AML-193 (cell line): ENCODE measurements at places on chromosomes 2 and 18.

DNA sequence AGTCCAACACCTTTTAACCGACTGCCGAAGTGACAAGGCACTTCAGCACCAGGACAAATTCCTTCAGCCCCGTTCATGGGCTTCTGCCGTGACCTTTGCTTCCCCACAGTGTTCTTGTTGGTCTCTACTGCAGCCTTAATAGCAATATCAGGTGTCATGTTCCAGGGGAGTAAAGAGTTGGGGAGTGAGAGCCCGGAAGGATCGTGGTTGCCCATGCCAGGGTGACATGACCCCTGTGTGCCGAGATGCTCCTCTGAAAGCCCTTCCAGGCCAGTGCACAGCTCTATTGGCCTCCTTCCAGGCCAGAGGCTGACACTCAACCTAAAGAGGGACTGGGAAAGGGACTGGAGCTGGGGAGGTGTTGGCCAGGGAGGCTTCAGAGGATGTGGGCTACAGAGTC is 279.2 kb downstream of the CYRIA start:
- DNase-seq = no peak

DNA sequence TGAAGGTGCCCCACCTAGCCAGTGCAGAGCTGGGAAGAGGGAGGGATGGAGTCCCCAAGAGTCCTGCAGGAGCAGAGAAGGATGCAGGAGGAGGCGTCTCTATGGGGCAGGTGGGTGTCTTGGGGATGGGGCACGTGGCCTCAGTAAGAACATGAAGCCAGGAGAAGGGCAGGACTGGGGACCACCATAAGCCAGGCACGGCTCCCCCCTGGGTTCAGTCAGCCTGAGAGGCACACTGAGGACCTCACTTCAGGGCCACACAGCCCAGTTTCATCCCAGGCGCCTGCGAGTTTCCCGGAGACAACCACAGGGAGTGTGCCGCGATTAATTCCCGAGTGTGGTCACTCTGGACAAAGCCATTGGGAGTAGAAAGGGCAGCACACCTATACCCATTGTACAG is 120.3 kb downstream of the GYPC start:
- DNase-seq = no peak

GRCh38 chr2:14896330-14897030 is 264.0 kb downstream of the LRATD1 start:
- DNase-seq = no peak

GRCh38 chr2:219247678-219248642 is 2.7 kb downstream of the STK16 start:
- peak; percentile 49 for DNase-seq

- DNase-seq = no peak
Observed at GRCh38 chr18:13216711-13217465, 1.7 kb upstream of the LDLRAD4 start.

- no peak for DNase-seq
Observed at GRCh38 chr2:178157574-178157973, 36.7 kb upstream of the OSBPL6 start.

- DNase-seq = no peak
Observed at GRCh38 chr2:162164802-162165201, 12.8 kb upstream of the GCG start.

DNA sequence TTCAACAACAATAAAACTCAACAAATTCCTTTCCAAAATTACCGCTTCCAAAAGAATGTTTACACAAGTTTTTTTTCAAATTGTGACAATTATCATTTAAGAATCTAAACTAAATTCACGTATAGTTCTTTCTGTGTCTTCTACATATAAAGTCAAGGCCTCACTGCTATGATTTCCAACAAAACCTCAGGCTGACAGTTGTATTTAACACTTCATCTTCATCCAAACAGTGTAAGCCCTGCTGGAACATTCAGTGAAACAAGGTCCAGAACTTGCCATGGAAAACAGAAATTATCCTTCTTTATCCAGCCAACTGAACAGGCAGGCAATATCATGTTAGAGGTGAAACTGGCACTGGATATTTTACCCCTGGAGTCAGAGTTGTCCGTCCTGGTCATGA is 357.9 kb downstream of the PID1 start:
- no peak for DNase-seq

DNA sequence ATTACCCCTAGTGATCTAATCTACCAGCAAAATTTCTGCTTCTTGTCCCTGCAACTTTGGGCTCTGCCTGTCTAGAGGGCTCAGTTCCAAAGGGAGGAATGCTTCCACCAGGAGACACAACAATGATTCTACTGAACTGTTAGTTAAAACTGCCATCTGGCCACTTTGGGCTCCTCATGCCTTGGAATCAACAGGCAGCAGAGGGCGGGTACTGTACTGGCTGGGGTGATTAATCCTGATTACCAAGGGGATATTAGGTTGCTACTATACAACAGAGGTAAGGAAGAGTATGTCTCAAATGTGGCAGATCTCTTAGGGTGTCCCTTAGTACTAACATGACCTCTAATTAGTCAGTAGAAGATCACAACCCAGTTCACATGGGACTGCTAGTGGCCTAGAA is 21.4 kb downstream of the HADHA start:
- no peak for DNase-seq

- DNase-seq = no peak
Observed at GRCh38 chr2:48590017-48590416, 27.6 kb upstream of the GTF2A1L start.

GRCh38 chr2:197184959-197185586 is 125.5 kb downstream of the ANKRD44 start:
- DNase-seq = no peak

GRCh38 chr2:63434024-63435001 is 154.0 kb downstream of the WDPCP start:
- no peak for DNase-seq

- DNase-seq = no peak
Observed at GRCh38 chr2:128413014-128413717, 94.5 kb upstream of the HS6ST1 start.

GRCh38 chr2:79782576-79783452 is 270.0 kb downstream of the CTNNA2 start:
- no peak for DNase-seq

GRCh38 chr2:172100080-172100934 is 2.4 kb downstream of the DLX2 start:
- DNase-seq = no peak

- DNase-seq = no peak
Observed at GRCh38 chr2:126241411-126241810, 414.5 kb upstream of the GYPC start.

DNA sequence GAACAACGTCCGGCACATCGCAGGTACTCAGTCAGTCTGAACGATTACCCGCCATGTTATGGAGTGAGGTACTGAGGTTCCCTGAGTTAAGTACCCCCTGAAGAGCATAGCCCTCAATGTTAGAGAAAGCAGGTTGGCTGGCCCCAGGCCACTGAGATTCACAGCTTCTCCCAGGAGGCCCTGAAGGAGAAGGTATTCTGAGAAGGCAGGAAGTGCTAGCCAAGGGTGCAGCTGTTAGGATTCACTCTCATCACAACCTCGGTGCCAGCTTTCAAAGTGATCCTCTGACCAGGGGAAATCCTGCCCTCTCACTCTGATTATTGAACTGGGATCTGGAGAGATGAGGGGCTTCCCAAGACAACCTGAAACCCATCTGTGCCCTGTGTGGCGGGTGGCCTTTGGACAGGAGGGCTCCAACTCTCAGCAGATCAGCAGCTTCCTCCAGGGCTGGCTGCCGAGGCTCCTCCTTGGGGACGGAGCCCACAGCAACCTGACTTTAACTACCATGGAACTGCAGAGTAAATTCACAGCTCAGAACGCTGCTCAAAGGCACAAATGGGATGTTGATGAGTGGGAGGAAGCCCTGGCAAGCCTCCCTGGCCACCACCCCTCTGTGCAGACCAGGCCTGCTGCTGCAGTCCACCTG is 7.8 kb downstream of the EHD3 start:
- no peak for DNase-seq

- DNase-seq = no peak
Observed at GRCh38 chr2:24454294-24454693, 36.8 kb upstream of the NCOA1 start.

DNA sequence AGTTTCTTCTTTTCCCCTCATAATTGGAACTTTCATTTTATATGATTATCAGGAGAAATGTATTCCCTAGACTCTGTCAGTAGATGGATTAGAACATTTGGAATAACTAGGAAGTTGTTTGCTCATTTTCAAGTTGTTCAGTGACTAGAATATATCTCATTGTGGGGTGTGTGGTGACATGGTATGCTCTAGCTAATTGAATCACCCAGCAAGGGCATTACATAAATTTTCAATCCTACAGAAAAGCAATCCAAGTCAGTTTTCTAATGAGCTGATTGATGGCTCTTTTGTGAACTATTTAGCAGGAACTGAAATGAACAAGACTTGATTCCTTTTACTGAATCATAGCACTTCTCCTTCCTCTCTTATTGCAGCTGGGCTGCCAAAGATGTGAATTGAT is 461.4 kb downstream of the TGIF1 start:
- no peak for DNase-seq

GRCh38 chr2:106638580-106638979 is 151.4 kb downstream of the CD8B2 start:
- no peak for DNase-seq

DNA sequence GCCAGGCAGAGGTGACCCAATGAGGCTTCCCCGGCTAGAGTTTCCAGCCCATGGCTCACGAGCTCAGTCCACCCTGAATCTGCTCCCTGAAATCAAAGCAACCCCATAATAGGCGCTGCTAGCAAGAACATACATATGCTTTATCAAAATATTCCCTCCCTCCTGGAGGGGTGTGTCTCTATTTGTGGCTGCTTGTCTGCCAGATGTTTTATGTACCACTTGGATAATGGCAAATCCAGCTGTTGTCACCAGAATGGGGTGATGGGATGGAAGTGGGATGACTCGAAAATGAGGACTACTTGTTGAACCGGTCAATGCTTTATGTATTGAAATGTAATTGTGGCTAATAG is 152.0 kb downstream of the GALNT14 start:
- DNase-seq = no peak

DNA sequence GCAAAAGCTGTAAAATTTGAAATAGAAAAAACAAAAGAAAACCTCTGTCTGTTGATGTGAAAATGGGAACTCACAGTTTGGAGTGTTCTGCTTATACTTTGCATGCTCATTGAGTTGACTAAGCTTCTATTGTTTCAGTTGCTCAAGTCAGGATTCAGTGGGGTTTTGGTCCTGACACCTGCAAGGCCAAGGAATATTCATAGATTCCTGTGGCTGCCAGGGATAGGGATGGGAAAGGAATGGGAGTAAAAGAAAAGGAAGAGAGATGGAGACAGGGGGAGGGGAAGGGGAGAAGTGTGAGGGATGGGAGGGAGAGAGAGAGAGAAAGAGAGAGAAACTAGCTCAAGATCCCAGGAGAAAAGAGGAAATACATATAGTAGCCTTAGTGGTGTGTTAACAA is 1.3 kb downstream of the CPS1 start:
- no peak for DNase-seq

GRCh38 chr2:212135739-212136138 is 402.9 kb downstream of the ERBB4 start:
- DNase-seq = no peak

- no peak for DNase-seq
Observed at GRCh38 chr2:136210822-136211221, 92.9 kb upstream of the CXCR4 start.
